ENCODE measurements at places on chromosomes 5 and 9.

GRCh38 chr5:17852740-17853139, 218.5 kb downstream of the TAF11L14 start:
- DNase-seq: no peak

DNA sequence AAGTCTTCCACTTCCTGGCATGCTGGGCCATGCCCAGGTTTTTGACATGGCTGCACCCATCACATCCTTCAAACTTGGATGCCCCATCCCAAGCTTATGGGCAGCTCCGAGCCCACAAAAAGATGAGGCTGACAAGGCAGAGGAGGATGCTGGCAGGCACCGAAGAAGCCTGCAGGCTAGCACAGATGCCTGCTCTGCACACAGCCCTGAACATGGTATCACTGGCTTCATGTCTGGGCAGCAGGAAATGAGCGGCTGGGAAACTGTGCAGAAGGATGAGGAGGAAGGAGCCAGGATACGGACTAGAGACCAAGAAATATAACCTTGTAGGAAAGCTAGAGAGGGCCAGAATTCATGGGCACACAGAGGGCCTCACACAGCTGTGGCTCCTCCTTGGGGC, 14.8 kb downstream of the CAMK2A start:
- no peak for DNase-seq

DNA sequence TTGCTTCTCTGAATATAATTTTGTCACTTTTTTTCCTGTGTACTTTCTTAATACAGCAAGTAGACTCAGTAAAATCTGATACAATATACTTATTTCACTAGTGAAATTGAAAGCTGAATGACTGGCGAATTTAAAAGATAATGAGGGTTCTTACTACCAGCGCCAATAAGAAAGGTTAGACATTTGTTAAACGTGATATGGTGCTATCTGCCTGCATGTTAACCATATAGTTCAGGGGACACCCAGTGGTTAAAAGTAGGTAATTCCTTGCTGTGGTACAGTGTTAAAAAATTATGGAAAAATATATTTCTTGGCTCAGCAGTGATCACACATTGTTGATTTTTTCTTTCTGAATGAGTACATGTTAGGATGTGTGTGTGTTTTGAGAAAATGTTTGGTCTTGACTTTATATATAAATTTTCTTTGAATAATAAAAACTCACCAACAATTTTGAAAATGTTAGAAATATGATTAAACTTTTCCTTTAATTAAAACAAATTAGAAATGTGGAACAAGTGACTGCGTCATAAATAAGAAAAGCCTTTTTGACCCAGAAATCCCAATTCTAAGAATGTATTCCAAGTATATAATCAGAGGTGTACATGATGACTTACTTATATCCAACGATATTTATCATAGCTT, 25.8 kb downstream of the CAST start:
- peak; percentile 79 for DNase-seq

DNA sequence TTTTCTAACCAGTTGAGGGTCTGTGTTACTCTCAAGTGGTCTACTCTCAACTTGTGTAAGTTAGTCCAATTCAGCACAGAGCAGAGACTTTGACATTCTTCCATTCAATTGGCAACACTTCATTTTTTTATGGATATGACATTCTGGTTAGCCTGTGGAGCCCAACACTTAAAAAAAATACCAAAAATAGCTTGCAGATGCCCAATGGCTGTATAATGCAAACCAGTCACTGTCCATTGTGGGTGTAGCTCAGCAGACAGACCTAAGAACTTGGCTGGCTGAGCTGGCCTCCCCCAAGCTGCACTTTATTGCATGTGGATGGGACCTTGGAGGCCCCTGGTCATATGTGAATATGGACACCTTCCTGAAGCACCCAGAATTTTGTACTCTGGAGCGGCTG, 103.2 kb downstream of the DPYSL3 start:
- no peak for DNase-seq

DNA sequence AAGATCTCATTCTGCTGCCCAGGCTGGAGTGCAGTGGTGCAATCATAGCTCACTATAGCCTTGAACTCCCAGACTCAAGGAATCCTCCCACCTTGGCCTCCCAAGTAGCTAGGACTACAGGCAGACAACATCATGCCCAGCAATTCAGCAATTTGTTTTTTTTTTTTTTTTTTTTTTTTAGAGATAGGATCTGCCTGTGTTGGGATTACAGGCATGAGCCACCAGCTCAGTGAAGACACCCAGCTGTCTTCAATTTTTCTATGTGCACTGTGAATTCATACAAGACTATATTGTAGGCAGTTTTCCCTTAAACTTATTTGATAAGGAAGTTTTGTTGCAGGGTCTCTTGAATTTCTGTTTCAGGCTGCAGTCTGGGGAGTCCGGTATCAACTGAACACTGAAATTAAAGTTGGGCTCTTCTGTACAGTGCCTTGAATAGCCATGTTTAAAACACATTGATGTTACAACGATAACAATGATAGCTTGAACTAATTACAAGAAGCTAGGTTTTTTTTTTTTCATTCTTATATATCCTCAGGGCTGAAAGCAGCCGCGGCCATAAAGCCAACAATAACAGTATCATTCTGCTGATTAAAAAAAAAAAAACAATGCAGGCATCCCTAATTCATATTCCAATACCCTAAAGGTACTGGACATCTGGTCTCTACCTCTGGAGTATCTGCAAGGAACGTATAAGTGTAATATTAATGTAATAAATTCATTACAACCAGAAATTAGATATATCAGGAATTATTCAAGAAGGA, 63.5 kb downstream of the MPDZ start:
- DNase-seq: no peak

DNA sequence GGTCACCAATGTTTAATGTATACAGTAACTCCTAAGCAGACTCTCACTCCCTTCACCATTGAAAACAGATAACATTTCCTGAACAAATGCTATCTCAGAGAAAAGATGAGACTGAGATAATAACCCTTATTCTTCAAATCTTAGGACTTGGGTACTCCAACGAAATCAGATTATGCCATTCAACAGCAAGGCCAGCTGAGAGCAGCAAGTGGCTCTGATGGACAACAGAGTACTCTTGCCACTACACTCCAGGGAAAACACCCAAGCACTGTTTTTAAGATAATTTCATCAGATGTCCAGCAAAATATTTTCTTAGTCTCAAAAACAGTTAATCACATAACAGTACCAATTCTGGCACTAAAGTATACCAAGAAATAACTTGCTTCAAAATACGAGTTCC, 10.1 kb downstream of the PPP2CA start:
- DNase-seq: no peak

DNA sequence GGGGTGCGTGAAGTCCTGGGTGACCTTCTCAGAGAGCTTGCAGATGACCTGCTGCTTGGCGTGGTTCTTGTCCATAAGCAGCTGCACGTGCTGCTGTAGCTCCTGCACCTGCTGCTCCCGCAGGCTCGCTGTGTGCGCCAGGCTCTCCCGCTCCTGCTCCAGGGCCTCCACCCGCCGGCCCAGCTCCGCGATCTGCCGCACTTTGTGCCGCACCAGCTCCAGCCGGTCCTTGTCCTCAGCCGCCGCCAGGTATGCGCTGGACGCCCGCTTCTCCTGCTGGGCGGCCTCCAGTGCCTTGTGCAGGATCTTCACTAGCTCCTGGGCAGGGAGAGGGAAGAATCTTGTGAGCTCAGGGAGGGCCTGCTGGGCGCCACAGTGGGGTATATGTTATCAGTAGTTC, 28.5 kb upstream of the CORO2A start:
- DNase-seq: no peak

- no peak for DNase-seq
These were observed 14.2 kb upstream of the CAST start for GRCh38 chr5:96648023-96648422.

GRCh38 chr9:93968451-93969327, 13.5 kb upstream of the BARX1 start:
- no peak for DNase-seq

- DNase-seq: no peak
These were observed 208.8 kb upstream of the TAS2R1 start for GRCh38 chr5:9838916-9839315.

GRCh38 chr5:88815050-88815789, 67.8 kb downstream of the MEF2C start:
- no peak for DNase-seq

DNA sequence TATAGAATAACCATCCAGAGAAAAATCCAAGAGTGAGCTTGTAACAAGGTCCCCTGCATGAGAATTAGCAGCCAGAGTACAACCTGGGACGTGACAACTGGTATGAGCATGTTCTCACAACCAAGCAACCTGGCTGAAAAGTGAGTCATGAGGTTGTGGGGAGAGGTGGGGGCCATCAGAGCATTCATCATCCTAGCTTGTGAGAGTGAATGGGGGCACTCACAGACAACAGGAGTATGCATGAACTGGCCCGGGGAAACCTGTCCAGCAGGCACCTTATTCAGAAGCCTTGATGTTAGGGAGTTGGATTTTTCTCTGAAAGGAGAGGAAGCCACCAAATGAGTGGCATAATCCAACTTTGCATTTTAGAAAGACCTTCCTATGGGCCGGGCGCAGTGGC, 113.0 kb downstream of the FRMD3 start:
- no peak for DNase-seq

DNA sequence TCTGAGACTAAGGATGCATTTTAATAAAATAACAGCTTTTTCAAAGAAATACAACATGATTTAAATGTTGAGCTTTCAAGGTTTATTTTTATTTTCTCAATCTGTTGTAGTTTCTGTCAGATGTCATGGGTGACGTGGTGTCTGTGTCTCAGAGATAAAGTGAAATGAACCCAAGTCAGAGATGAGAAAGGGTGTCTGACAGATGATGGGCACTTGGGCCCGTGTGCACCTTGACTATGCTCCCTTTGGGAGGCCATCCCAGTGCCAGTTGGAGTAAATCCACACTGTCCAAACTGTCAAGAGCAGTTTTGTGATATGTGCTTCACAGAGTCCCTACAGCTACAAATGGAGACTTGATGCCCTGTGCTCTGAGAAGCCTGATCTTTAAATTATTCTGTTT, 536.9 kb upstream of the FAM174A start:
- DNase-seq: no peak

GRCh38 chr5:94212476-94212875, 405.9 kb downstream of the KIAA0825 start:
- DNase-seq: no peak

- no peak for DNase-seq
These were observed 69.2 kb upstream of the MYO10 start for GRCh38 chr5:17005107-17005828.

DNA sequence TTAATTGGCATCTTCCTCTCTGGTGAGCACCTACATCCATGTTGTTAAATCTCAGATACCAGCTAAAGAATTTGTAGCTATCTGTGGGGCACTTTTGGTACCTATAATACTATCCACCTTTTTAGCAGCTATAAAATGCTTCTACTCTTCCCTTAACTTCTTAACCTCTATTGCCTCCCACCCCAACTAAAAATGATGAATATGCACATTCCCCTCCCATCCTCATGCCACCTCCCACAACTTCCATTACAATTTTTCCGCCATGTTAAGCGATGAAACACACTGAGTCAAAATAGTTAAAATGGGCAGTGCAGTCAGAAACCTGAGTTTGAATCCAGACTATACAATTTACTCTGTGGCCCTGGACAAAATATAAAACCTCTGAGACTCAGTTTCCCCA, 10.1 kb downstream of the SSBP2 start:
- DNase-seq: no peak

DNA sequence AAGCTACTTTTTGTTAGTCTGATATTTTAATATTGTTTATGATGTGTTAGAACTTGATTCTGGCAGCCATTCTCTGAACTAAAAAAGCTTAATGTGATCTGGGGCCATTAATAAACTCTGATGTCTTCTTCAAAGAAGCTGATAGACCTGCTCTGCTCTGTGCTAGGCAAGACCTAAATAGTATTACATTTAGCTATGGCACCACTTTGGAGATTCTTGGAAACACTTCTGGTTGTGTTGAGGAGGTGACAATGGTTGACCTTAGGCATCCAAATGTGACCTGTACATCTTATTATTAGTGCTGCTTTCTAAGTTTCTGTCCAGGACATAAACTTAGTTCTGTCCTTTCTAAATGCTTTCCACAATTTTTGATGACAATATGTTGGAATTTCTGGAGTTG, 21.7 kb upstream of the SCGB3A2 start:
- DNase-seq: no peak

DNA sequence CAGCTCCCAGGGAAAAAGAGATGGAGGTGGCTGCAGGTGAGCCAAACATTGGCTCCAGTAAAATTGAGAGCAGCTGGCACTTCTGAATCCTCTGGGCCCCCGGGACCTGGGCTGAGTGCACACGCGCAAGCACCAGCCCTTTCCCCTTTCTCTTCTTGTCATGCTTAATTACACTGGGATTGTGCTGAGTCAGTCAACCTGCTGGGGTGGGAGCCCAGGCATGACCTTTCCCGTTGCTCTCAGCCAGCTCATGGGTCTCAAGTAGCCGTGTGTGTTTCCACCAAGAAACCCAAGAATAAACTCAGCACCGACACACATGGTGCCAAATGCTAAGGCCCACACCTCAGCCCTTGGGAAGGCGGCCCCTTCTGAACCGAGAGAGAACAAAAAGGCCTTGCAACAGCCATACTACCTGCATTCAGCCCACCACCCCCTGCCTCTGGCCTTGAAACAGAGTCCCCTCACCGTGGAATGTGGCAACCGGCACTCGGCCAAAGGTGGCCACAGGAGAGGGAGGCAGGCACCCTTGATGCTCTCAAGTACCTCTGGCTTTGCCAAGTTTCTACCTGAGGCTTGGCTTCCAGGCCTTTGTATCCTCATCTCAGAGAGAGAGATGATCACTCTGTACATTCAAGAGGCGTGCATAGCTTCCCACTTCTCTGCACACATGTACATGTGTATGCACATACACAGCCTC, 28.1 kb downstream of the SLIT3 start:
- no peak for DNase-seq

- DNase-seq: no peak
These were observed 42.6 kb upstream of the NAA35 start for GRCh38 chr9:85898332-85898731.

DNA sequence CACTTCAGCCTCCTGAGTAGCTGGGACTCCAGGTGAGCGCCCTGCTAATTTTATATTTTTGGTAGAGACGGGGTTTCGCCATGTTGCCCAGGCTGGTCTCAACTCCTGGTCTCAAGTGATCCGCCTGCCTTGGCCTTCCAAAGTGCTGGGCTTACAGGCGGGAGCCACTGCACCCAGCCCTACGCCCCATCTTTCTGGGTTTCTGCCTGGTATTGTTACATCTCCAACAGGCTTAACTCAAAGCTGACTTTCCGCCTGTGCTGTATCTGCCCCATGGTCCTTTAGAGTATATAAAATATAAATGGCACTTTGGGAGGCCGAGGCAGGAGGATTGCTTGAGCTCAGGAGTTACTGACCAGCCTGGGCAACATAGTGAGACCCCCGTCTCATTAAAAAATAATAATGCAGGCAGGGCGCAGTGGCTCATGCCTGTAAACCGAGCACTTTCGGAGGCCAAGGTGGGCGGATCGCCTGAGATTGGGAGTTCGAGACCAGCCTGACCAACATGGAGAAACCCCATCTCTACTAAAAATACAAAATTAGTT, 36.5 kb upstream of the GLDC start:
- no peak for DNase-seq

- no peak for DNase-seq
These were observed 174.3 kb downstream of the SYK start for GRCh38 chr9:90975781-90976538.

Measured in fibroblast of the aortic adventitia (primary cell).